Left renal cortex interstitium (tissue), 4 donors: ENCODE measurements at places on chromosomes 13 and 19.

GRCh38 chr13:95749545-95749944 lies 72.6 kb downstream of the DNAJC3 start:
- no peak for DNase-seq

DNA sequence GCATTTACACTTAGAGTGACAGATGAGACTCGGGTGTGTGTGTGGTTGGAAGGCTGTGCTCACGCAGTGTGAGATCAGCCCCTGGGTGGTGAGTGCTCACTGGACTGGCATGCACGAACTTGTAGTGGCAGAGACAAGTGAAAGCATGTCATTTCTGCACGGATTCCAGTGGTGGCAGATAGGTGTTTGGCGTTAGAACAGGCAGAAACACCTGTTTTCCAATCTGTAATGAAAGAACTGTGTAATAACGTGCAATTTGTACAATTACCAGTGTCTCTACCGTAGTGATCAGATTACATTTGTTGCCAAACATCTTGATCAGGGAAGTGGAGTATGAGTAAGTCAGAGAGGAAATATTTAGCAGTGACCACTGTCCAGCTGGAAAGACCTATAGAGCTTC lies 8.2 kb downstream of the LAMP1 start:
- no peak for DNase-seq

DNA sequence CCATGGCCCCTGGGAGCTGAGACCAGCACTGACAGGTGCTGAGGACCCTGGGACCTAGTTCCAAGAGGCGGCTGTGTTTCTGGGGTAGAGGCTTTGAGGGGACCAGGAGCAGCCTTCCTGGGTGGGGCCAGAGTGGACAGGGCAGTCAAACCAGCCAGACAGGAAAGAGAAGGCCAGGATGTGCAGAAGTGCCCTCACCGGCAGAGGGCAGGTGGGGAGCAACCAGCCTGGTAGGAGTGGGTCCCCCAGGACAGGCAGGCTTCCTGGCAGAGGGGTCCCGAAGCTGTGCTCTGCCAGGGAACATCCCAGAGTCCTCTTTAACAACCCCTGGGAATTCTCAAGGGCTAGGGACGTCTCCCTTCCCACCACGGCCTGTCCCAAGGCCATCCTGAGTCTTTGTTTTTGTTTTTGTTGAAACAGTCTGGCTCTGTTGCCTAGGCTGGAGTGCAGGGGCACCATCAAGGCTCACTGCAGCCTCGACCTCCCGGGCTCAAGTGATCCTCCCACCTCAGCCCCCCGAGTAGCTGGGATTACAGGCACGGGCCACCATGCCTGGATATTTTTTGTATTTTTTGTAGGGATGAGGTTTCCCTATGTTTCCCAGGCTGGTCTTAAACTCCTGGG lies 3.0 kb upstream of the HIPK4 start:
- DNase-seq: no peak

GRCh38 chr13:97212601-97213040 lies 9.5 kb upstream of the MBNL2 start:
- no peak for DNase-seq

- no peak for DNase-seq
Measured at GRCh38 chr19:1807695-1808394, 4.2 kb downstream of the ATP8B3 start.

DNA sequence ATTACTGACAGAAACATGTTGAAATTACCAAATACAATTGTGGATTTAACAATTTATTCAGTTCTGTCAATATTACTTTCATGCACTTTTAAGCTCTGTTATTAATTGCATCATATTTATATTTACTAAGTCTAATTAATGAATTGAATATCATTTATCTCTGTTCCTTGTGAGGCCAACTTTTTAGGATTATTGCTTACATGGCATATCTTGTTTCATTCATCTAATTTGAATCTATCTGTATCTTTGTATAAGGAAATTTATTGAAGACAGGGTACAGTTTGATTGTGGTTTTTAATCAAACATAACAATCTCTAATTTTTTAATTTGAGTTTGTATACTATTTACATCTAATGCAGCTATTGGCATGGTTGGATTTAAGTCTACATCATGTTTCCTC lies 249.9 kb upstream of the GPC6 start:
- no peak for DNase-seq
